RPMI8226 (cell line): ENCODE measurements at places on chromosomes 2 and 18.

DNA sequence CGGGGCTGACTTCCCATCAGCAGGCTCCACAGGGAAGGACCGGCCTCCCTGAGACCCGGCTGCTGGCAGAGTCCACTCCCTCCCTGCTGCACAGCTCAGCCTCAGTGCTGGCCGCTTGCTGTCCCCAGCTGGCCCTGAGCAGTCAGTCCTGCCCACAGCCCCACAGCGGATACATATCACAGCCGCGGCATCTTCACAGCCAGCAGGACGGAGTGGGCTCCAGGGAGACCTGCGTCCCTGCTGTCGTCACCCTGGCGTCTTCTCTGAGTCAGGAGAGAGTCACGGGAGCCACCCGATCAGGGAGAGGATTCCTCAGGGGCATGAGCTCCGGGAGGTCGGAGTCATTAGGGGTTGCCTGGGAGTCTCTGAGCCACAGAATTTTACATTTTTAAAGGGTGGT, 13.1 kb upstream of the SNTG2 start:
- DNase-seq, result no peak

DNA sequence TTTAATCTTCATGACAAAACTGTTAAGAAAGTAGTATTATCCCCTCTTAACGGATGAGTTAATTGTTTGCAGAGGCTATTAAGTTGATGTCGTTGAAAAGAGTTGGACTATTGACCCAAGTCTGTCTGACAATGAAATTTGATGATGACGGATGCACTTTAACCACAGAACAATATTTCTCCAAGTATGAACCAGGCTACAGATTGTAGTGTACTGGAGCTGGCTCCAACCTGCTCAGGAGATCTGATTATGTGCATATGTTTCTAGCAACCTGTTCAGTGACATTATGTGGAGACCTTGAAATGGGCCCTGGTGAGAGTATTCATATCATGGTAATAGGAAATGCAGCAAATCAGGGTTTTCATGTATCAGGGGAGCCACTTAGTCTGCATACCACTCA, 174.1 kb downstream of the CDH7 start:
- no peak for DNase-seq

DNA sequence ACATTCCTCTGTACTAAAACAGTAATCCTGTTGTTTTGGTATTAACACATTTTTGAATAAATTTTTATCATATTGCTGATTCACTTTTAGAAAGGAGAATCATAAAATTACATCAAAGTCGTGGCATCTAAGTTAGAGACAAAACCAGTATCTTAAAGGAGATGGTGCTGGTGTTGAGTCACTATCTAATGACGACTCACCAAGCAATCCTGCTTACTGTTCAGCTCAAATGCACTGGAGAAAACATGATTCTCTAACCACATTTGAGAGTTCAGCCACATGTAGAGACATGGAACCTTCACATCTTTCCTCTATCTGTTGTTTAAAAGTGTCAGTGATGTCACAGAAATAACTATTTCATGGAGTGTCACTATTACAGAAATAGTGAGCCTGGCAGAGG, 473.8 kb downstream of the TGIF1 start:
- DNase-seq, result no peak

- no peak for DNase-seq
These were observed 3.0 kb upstream of the GBX2 start for GRCh38 chr2:236171181-236171679.

- DNase-seq, result no peak
These were observed 142.3 kb downstream of the PIGN start for GRCh38 chr18:62044490-62045000.

- no peak for DNase-seq
These were observed 28.1 kb downstream of the TFCP2L1 start for GRCh38 chr2:121256720-121257479.
